ENCODE measurements at places on chromosomes 3 and 15. TPM values are rescaled to one million over a fixed set of nuclear protein-coding genes. Genes with fewer than 3 reads are reported as not detected.

- no peak for DNase-seq
Measured at GRCh38 chr3:43212914-43213611, 73.3 kb upstream of the SNRK start.

DNA sequence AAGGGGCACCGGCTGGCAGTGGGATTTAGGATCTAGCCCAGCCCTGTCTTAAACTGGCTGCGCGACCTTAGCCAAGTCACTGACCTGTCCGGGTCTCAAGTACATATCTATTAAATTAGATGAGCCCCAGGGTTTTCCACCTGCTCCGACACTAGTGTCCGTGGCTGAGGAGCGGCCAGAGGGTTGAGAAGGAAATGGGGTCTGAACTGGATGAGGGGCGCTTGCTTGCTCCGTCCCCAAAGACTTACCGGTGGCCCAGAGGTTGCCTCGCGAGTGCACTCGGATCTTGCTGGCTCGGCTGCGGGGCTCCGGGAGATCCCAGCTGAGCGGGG lies 285 bp downstream of the NMB start:
- DNase-seq, result no peak

The SLC35A5 gene
- total RNA-seq, result 58.7 TPM

DNA sequence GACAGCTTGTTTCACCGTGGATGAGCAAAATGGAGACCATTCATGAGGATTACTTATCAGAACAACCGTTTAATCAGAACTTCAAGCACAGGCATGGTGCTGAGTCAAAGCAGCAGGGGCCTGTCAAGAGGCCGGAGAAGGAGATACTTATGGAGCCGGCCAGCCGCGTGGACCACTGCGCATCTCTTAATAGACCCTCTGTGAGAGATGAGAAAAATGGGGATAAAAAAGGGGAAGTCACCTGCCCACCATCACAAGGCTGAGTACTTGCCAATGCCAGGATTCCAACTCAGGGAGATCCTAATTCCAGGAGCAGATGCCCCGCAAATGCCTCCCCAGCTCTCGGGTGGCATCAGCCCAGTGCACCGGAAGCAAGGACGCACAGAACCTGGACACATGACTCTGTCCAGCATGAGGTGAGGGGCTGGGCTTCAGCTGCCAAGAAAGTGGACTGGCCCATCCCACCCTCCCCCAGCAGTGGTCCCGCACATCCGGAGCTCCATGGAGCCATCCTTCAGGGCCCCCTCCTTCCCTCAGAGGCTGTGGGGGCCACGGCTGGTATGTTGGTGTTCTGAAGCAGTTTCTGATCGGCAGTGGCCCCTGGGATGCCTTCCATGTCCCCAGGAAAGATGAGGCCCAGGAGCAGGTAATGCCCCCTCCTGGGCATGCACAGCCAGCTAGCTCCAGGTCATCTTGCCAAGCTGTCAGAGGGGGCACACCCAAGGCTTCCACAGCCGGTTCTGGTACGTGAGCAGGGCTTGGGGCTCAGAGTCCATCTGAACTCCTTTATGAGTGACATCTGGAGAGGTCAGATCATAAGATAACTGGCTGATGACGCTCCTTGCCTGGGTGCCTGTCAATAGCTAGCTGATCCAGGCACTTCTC lies 143.8 kb downstream of the ATP10A start:
- DNase-seq, result no peak

The LRRIQ4 gene
- 1.1 TPM for total RNA-seq

DNA sequence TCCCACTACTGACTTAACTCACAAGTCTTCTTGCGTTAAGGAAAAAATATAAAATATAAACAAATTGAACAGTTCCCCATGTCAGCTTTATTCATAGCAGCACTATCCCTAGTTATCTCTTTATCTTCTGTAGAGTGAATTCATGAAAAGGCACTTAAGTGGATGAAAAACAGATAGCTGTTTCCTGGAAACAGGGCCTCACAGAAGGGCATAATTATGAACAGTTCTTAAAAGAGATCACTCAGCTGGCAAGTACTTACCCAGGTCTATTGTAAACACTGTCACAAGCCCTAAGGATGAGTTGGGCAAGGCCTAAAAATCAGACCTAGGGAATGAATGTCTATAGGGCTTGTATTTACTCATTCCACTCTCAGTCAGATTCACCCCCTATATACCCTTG lies 10.7 kb downstream of the MB21D2 start:
- DNase-seq, result no peak

DNA sequence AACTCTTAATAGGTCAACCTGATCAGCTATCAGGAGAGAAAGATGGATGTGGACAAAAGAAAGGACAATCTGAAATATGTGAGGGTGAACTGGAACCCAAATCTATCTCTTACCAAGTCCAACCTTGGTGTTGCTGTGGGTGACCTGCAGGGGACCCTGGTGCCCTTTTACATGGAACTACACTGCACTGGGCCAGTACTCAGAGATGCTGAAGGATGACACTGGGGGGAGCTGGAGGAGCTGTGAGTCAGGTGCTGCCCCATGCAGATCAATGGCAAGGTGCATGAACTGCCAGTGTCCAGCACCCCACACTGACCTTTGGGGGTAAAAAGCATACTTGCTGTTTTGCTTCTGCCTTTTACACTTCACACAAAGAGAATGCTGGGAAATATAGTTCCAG lies 55.6 kb upstream of the TBC1D5 start:
- DNase-seq, result no peak

The BFSP2 gene
- not detected for total RNA-seq

The CMTM8 gene
- total RNA-seq, result 3.3 TPM

- no peak for DNase-seq
Measured at GRCh38 chr3:115552007-115552406, 71.3 kb upstream of the GAP43 start.

GRCh38 chr15:84666373-84666772 lies 8.4 kb upstream of the NMB start:
- DNase-seq, result no peak

DNA sequence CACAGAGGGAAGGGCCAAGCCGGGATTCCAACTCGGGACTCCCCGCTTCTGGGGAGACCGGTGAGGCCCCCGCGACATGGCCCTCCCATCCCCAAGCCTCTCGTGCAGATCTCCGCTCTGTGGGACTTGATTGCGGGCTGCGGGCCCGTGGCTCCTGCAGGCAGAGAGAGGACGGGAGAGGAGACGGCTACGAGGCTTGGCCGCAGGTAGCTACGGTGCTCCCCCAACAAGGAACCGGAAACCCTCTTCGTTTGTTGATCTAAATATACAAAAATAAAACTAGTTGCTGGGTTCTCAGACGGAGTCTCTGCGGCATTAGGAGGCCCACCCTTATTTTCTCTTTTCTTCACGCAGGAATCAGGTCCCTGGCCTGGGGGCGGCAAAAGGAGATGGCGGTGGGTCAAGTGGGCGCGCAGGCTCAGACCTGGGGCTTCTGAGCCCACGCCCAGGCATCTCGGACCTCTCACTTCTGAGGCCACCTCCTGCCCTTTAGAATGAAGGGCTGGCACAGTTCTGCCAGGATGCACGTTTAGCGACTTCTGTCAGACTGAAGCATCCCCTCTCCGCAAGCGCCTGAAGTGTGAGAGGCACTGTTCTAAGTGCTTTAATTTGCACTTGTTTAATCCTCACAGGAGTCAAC lies 10.9 kb downstream of the GNB5 start:
- DNase-seq, result no peak

GRCh38 chr3:112585782-112586181 lies 23.9 kb downstream of the SLC35A5 start:
- DNase-seq, result no peak

The CX3CR1 gene
- 22.8 TPM for total RNA-seq

GRCh38 chr15:66894363-66894762 lies 171.0 kb upstream of the SMAD3 start:
- no peak for DNase-seq

- DNase-seq, result no peak
Measured at GRCh38 chr15:63190769-63191649, 1.6 kb downstream of the RAB8B start.

DNA sequence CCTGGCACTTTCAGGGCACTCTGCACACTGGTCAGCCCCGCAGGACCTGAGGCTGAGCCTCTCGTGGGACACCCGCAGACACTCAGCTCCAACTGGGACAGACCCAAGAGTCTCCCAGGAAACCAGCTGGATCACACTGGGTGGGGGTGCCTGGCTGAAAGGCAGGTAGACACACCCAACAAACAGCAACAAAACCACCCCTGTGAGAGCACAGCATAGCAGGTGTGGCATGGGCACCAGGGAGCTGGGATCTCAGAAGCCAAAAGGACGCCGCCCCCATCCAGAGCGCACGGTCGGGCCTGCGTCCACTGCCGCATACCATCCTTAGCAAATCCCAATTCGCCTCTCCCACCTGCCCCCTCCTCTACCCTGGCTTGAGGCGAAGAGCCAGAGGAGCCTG lies 154.2 kb upstream of the LINGO1 start:
- DNase-seq, result no peak

DNA sequence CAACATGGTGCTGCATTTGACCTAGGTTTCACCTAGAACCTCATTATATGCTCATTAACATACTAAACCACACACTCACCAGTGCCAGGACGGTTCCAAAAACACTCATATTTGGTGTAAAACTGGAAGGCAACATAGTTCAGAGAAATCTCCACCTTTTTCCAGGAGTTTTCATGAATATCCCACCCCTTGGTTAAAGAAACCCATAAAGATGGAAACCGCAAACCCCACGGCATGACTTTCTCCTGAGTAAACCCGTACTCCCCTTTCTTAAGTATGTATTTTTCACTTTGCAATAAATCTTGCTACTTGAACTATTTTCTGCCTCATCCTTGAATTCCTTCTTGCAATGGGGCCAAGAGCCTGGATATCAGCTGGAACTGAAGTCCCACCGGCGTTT lies 379.3 kb downstream of the MAGI1 start:
- no peak for DNase-seq

GRCh38 chr3:61946570-61947324 lies 385.4 kb downstream of the PTPRG start:
- DNase-seq, result no peak

- DNase-seq, result no peak
Measured at GRCh38 chr3:30604093-30604492, 2.3 kb upstream of the TGFBR2 start.

DNA sequence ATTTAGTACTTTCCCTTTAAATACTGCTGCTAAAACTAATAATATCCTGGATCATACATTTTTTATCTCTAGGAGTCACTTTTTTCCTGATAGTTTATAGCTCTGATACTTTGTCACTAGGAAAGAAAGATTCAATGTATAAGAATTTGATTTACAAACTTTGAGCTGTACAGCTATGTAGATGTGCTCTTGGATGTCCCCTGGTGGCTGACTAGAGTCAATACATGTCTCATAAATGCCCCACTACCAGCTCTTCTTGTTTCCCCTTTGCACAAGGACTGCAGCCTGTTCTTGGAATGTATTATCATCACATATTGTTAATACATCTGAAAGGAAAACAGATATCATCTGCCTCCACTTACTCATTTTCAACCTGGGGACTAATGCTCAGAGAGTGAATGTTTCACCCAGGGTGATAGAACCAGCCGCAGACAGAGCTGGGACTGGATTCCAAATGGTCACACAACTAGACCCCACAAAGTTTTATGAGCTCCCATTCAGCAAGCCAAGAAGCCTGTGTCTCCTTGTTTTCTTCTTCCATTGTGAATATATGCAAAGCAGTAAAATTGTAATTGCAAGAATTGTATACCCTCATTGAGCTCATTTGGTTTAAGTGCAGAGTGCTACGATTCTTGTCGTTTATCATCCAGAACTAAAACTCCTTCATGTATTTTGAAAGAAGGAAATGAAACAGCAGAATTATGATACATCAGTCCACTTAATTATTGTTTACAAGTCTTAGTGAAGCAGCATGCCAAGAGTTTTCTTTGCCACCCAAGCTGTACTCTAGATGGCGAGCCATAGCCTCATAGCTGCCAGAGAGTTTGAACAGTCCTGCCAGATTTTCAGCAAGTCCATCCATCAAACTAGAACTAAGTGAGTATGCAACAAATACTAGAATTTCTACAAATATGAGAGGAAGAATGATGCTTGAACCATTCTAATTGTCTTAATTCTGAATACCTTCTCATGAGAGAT lies 261.6 kb upstream of the LMCD1 start:
- no peak for DNase-seq

DNA sequence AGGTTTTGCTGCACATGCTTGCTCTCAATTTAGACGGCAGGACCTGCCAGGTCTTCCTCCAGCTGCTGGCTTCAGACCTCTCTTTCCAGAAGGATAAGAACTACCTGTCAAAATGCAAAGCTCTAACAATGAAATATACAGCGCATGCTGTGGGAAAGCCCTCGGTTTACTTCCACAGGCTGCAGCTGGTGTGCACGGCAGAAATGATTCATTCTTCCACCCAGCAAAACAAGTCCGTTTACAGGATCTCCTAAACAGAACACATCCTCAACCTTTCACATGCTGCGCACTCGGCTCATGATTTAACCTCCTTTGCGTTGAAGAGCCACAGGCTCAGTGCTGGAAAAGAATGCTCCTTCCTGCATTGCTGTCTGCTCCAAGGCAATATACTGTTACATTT lies 92.4 kb upstream of the WNT5A start:
- DNase-seq, result no peak

DNA sequence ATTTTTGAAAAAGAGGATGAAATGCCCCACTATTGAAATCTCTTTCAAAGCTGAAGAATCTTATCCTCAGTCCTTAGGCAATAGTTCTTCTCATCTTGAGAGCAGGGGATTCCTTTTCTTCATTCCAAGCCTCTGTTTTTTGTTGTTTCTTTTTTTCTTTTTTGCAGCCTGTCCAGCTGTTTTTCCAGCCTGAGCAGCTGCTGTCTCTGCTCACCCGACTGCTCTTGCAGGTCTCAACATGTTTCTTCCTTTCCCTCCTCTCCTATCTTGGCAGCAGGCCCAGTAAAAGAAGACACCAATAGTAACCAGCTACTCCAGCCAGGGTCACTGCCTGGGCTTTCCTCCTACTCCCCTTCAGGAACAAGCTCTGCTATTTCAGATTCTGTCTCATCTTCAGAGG lies 23.8 kb downstream of the MEX3B start:
- no peak for DNase-seq

DNA sequence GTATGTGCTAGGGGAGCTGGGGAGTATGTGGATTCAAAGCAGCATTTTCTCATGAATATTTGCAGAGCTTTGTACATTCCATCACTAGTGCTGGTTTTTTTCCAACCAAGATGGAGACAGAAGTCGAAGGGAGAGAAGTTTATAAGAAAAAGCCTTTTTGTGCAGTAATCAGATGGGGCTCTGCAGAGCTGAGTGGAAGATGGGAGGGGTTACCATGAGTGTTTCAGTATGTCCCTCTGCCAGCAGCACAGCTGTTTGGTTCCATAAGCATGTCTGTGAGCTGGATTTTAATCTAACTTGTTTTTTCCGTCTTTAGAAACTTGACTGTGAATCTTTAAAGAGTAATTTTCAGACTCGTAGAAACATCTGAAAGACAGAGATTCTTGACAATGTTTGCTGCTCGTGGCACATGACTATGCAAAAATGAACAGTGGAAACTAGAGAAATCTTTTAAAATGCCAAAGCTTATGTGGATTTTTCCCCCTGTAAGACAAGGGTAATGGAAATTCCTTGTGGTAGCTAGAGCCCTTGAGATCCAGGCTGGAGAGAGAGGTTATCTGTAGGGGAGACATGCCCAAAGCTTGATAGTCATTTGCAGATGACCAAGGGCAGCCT lies 20.3 kb downstream of the STARD9 start:
- DNase-seq, result no peak

The FBXW12 gene
- total RNA-seq, result 1.4 TPM

GRCh38 chr3:46093327-46093942 lies 66.2 kb upstream of the XCR1 start:
- no peak for DNase-seq

The GPR160 gene
- total RNA-seq, result 0.66 TPM

- no peak for DNase-seq
Measured at GRCh38 chr3:105764378-105765307, 104.2 kb downstream of the CBLB start.

Data from dorsolateral prefrontal cortex (tissue), 122 donors.